Right lobe of liver (tissue), 6 donors: ENCODE measurements at places on chromosomes 3 and 15. TPM values are rescaled to one million over a fixed set of nuclear protein-coding genes. Genes with fewer than 3 reads are reported as not detected.
A peak's percentile ranks its signal among the peaks of the same experiment; 100 is the strongest.

Gene PCYT1A
- 43.2 TPM for total RNA-seq

Gene SLC9C1
- not detected for total RNA-seq

Gene SLC24A5
- not detected for total RNA-seq

Gene CYP8B1
- total RNA-seq: 237 TPM

- no peak for DNase-seq
- H3K27ac ChIP-seq: no peak overlapping the region
Measured at GRCh38 chr3:148128136-148128535, 569.6 kb upstream of the AGTR1 start.

DNA sequence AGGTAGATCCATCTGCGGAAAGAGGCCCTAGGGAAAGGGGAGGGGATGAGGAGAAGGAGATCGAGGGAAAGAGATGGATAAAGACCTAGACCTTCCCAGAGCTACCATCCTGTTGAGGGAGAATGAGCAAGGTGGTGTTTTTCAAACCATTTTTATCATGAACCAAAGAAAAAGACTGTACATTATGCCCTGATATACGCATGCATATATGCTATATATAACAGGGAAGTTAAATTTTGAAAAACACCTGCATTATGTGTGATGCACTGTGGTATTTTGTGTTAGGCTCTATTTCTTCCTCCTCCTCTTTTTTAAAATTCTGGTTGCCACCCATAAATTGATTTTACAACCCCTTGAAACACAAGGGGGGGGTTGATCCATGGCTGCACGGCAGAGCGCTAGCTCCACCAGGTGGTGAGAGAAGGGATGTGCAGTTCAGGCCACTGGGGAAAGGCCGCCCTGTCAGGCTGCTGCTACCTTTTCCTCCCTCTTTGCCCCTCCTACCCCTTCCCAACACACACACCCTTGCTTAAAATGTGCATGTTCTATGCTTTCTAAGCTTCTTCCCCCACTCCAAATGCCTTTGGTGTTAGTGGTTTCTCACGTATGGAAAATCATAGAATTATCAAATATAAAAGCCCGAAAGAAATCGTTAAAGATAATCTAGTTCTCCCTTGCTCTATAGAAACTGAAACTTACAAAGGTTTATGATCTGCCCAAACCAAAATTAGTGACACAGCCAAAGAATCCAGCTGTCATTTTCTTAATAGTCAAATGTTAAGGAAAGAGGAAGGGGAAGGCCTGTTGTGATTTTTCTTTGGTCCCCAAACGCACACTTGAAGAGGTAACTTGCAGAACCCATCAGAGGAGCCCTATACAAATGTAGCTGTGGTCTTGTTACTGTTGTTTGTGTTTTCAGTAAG is 262.0 kb upstream of the UMPS start:
- no peak overlapping the region for H3K27ac ChIP-seq
- H3K36me3 ChIP-seq: no peaks in the 10 kb centered on the region
- H3K27me3 ChIP-seq: no peaks in the 10 kb centered on the region
- DNase-seq: peak; percentile 61
- no peaks in the 10 kb centered on the region for H3K4me1 ChIP-seq

DNA sequence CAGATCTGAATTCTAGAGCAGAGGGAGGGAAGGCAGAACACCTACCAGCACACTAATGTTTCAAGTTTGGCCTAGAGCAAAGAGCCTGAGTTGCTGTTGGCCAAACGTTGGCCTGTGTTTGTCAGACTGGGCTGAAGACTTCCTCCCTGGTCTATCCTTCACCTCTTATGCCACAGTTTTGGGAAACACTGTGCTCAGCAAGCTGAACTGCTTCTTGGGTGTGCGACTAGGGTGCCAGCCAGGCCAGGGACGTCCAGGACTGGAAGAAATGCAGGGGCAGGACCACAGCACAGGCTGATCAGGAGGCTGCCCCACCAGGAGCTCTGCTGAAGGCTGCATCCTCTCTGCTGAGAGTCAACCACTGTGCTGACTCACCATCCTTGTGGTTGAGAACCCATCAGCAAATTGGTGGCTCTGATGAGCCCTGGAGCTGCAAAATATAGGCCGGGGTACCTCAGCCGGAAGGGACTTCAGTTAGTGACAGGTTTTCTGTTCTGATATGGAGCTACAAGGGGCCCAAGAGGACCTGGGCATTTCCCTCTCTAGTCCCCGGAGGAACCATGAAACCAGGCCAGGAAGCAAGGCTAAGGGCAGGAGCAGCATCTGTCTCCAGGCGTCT is 131.6 kb upstream of the RASGRP1 start:
- H3K36me3 ChIP-seq: no peaks in the 10 kb centered on the region
- no peak overlapping the region for H3K27ac ChIP-seq
- no peaks in the 10 kb centered on the region for H3K4me1 ChIP-seq

GRCh38 chr15:89880727-89881126 is 13.1 kb downstream of the AP3S2 start:
- peaks cover 22% of the 10 kb centered on the region for H3K36me3 ChIP-seq
- no peaks in the 10 kb centered on the region for H3K27me3 ChIP-seq
- no peaks in the 10 kb centered on the region for H3K4me1 ChIP-seq
- DNase-seq: no peak
